ENCODE measurements at places on chromosomes 11 and 22. TPM values are rescaled to one million over a fixed set of nuclear protein-coding genes. Genes with fewer than 3 reads are reported as not detected.

GRCh38 chr22:33105501-33105911, 47.3 kb upstream of the SYN3 start:
- DNase-seq: no peak
- H3K27ac ChIP-seq: no peak overlapping the region
- H3K36me3 ChIP-seq: no peaks in the 10 kb centered on the region
- peaks cover 7% of the 10 kb centered on the region for H3K27me3 ChIP-seq

GRCh38 chr22:47593911-47594311, 831.5 kb downstream of the TBC1D22A start:
- H3K27ac ChIP-seq: no peak overlapping the region
- DNase-seq: peak; percentile 20
- no peak overlapping the region for H3K4me3 ChIP-seq
- no peaks in the 10 kb centered on the region for H3K4me1 ChIP-seq
- H3K27me3 ChIP-seq: no peaks in the 10 kb centered on the region

- no peak overlapping the region for H3K4me3 ChIP-seq
- peaks cover 29% of the 10 kb centered on the region for H3K4me1 ChIP-seq
- H3K36me3 ChIP-seq: peaks cover 38% of the 10 kb centered on the region
- H3K27ac ChIP-seq: no peak overlapping the region
Measured at GRCh38 chr22:19874307-19875060, 19.8 kb upstream of the GNB1L start.

- no peak overlapping the region for H3K4me3 ChIP-seq
- H3K4me1 ChIP-seq: no peaks in the 10 kb centered on the region
- no peaks in the 10 kb centered on the region for H3K36me3 ChIP-seq
- DNase-seq: peak; percentile 24
- peaks cover 30% of the 10 kb centered on the region for H3K27me3 ChIP-seq
- no peak overlapping the region for H3K27ac ChIP-seq
Measured at GRCh38 chr11:11000579-11001283, 142.9 kb upstream of the ZBED5 start.

DNA sequence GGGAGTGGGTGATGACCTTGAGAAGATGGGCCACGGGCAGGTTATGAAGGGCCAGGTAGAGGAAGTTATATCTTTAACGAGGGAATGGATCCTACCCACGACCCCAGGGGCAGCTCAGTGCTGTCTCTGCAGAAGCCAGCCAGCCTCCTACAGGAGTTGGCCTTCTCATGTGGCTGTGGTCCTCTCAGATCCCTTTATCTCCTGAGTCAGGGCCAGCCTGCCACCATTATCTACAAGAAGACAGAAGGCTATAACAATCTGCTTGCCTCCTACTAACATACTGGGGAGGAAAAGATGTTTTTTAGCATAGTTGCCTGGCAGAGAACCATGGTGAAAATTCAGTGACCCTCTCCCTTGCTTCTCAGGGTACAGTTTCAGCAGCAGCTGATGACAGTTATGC, 7.0 kb upstream of the YWHAH start:
- H3K27ac ChIP-seq: no peak overlapping the region
- no peaks in the 10 kb centered on the region for H3K4me1 ChIP-seq
- H3K36me3 ChIP-seq: no peaks in the 10 kb centered on the region
- H3K4me3 ChIP-seq: no peak overlapping the region

DNA sequence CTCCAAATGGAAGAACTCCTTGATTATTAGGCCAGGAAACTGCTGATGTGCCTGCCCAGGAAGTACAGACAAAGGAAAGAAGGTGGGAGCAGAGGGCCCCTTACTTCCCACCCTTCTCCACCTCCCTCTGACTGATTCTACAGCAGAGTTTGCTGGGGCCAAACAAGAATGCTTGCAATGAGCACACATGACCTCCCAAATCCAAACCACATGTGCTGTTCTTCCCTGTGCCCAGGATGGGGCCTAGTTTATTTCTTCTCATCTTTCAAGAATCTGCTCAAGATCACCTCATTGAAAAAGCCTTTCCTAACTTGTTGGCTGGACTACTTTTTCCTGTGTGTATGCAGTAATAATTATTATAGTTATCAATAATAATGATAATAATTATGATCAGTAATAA, 286.1 kb downstream of the RAB38 start:
- no peaks in the 10 kb centered on the region for H3K4me1 ChIP-seq
- H3K4me3 ChIP-seq: no peak overlapping the region
- H3K36me3 ChIP-seq: no peaks in the 10 kb centered on the region
- no peak overlapping the region for H3K27ac ChIP-seq
- DNase-seq: no peak

DNA sequence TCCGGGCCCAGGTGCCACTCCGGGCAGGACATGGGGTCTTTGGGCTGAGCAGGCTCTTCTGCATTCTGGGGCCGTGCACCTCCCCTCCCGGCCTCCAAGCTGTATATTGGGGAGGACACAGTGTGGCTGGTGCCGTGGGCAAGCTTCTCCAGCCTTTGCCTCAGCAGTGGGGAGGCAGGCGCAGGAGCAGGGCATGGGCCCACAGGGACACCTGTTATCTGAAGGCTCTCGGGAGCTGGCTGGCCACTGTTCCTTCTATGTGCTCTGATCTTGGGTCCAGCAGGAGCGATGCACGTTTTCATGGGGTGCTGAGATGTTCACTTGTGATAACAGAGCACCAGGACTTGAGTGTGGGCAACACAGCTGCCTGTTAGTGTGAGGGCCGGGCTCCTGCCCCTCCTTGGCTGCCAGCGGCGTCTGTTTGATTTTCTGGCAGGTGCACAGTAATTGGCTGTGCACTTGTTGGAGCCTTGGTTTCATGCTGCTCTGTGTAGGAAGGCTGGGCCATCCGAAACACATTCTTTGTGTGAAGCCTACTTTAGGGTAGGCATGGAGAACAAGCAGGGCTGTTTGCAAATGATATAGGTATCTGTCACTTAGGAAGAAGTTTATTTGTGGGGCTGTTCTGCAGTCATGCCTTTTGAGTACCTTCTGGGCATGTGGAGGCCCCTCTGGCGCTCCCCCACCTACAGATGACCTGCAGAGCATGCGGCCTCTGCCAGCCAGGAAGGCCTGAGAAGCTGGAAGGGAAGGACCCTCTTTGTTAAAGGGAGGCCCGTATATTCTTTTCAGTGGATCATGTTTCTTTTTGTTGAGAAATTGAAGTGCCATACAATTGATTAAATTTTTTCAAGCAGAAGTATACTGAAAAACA, 201.5 kb downstream of the TBC1D22A start:
- no peaks in the 10 kb centered on the region for H3K36me3 ChIP-seq
- DNase-seq: peak; percentile 26
- no peak overlapping the region for H3K27ac ChIP-seq

- H3K36me3 ChIP-seq: no peaks in the 10 kb centered on the region
- DNase-seq: peak; percentile 27
- no peaks in the 10 kb centered on the region for H3K4me1 ChIP-seq
- no peak overlapping the region for H3K27ac ChIP-seq
- H3K4me3 ChIP-seq: no peak overlapping the region
- H3K27me3 ChIP-seq: no peaks in the 10 kb centered on the region
Measured at GRCh38 chr11:132158091-132158490, 787.7 kb downstream of the NTM start.

DNA sequence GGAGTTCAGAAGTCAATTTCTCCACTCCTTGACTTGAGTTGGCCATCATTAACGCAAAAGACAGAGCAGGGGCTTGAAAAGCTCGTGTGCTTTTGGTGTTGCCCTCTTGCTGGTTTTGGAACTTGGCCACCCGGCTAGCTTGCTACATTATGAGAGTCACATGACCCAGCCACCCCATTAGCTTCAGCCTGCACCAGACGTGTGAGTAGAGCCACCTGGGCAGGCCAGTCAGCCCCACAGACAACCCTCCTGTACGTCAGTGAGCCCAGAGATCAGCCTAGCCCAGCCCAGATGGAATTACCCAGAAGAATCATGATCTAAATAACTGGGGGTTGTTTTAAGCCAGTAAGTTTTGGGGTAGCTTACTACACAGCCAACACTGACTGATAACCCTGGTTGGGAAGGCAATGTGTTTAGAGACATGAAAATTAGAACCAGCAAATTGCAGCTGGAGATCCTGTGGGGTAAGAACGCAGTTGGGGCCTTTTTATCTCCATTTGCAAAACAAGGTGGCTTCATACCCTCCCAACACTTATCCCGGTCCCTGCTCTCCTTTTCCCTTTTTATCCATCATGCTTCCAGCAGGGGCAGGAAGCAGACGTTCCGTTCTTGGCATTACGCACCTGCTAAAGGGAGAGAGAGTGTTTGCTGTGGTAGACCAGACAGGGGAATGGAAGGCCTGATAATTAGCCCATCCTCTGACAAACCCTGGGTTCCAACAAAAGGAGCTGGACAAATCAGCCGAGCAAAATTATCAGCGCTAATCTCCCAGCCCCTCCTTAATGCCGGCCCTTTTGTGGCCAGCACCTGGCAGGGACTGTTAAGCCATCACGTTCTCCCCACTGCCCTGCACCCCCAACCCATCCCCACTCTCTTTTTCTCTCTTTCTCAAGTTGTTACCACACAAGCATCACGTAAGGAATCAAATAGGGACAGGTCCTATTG, 548.7 kb upstream of the CADM1 start:
- H3K36me3 ChIP-seq: no peaks in the 10 kb centered on the region
- DNase-seq: no peak
- H3K27me3 ChIP-seq: peaks cover 9% of the 10 kb centered on the region

GRCh38 chr11:112644410-112645131, 316.6 kb upstream of the NCAM1 start:
- no peaks in the 10 kb centered on the region for H3K4me1 ChIP-seq
- no peaks in the 10 kb centered on the region for H3K27me3 ChIP-seq
- H3K27ac ChIP-seq: no peak overlapping the region
- no peaks in the 10 kb centered on the region for H3K36me3 ChIP-seq

DNA sequence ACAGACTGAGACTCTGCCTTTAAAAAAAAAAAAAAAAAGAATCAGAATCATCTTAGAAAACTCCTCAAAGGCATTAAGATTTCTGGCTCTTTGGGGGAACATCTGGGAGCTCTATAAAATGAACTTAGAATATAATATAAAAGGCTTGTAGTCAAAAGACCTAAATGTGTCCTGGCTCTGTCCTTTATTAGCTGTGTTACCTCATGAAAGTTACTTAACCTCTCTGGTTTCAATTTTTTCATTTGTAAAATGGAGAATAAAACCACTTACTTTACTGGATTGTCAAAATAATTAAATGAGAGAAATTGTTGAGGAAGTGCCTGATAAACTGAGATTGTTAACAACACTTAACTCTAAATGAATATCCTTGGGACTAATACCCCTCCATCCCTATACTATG, 81.8 kb downstream of the FAM168A start:
- no peak for DNase-seq
- H3K27ac ChIP-seq: no peak overlapping the region

GRCh38 chr11:102279641-102280170, 37.6 kb upstream of the BIRC3 start:
- peak overlapping the region; percentile 7 for H3K4me3 ChIP-seq
- H3K36me3 ChIP-seq: no peaks in the 10 kb centered on the region
- DNase-seq: no peak
- peak overlapping the region; percentile 46 for H3K27ac ChIP-seq

FAU gene
- 456 TPM for total RNA-seq

OR51I1 gene
- not detected for total RNA-seq

SIK3 gene
- 38.7 TPM for total RNA-seq

GAL gene
- not detected for total RNA-seq

RTN4RL2 gene
- not detected for total RNA-seq

APOL1 gene
- total RNA-seq: 87.5 TPM

TMEM191B gene
- total RNA-seq: 1.7 TPM

DLG2 gene
- total RNA-seq: 4.5 TPM

PRG3 gene
- not detected for total RNA-seq

NDUFC2 gene
- 53.6 TPM for total RNA-seq

C11orf97 gene
- total RNA-seq: not detected

Data from stomach (tissue), 19 donors.